ENCODE measurements at places on chromosomes 13 and 19.
A peak's percentile ranks its signal among the peaks of the same experiment; 100 is the strongest.

DNA sequence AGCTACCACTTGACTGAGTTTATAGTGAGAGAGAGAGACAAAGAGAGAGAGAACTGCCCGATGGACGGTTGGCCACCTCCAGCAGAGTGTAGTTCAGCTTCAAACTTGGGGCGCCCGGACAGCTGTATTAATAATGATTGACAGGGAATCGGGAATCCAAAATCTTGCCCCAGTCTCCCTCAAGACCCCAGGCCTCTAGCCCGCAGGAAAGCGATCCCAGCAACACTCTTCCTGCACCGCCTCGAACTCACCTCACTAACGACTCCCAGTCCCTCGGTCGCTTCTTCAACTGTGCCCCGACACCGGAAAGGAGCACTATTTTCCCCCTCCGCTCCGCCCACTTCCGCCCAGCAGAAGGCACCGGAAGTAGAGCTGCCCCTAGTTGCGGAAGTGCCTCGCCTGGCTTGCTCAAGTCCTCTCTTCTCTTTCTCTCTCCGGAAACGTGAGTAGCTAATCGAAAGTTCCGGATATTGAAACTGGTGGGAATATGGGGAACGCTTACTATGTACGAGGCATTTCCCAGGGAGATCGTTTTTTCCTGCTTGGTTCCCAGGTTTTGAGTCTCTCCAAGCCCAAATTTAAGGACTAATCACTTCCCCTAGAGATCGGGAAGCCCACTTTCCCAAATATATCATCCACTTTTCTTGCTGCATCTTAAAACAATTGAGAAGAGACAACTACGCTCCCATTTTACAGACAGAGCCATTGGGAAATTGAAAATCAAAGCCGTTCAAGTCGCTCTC lies at the start of gene NOSIP:
NOSIP (minus strand) TSS at position 293 of the 743 bp plus-strand sequence. CDS start 19,865 bp downstream, outside the sequence.
- peak; percentile 94 for DNase-seq

DNA sequence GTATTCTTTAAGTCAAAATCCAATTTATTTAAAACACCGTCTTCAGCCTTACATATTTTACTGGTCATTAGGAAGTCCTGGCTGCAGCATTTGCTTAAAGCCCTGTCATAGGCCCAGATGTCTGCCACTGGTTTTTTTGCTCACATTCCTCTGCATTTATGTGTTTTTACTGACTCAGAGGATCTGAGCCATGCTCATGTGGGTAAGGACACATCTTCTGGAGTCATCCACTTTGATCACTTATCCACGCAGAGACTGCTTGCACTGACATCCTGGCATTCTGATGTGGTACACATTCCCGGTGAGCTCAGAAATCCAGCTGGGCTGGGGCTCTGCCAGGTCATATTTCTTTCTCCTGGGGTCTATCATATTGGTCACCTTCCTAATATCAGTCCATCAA lies 531.7 kb upstream of the ARGLU1 start:
- no peak for DNase-seq

GRCh38 chr13:72677431-72677830 lies 50.0 kb downstream of the MZT1 start:
- DNase-seq = no peak

DNA sequence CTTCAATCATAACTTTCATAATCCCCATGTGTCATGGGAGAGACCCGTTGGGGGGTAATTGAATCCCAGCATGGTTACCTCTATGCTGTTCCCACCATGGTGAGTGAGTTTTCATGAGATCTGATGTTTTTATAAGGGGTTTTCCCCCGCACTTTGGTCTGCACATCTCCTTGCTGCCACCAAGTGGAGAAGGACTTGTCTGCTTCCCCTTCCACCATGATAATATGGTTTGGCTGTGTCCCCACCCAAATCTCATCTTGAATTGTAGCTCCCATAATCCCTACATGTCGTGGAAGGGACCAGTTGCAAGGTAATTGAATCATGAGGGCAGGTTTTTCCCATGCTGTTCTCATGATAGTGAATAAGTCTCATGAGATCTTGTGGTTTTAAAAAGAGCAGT lies 524.9 kb downstream of the SLITRK5 start:
- DNase-seq = no peak

DNA sequence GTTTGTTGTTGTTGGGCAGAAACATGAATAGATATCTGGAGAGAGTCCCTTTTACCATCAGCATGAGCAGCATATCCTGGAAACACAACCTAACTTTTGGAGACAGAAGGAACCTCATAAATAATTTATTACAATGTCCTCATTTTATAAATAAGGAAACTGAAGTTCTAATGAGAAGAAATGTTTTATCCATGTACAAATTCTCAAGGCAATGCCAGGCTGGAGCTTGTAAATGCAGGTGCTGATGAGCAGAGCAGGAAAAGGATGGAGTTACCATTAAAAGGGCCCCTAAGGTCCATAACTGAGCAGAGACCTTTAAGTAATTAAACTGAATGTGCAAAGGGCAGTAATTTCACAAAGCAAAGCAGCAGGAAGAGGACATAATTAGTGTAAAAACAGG lies 17.3 kb downstream of the LCP1 start:
- no peak for DNase-seq

DNA sequence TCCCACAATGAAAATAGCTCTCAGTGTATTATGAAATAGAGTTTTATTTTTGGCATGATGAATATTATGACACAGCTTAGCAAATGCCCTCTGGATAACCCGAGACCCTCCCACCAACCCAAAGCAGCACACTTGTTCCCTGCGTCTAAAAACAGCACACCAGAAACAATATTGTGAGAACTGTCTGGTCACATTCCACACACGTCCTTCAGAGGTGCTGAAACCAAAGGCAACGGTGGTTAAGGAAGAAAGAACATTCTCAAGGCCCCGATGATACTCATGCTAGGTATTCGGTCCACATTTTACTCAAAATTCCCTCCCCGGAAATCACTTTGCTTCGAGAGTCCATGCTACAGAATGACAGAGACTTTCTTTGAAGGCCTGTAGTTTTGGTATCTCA lies 156.7 kb downstream of the SLC7A1 start:
- DNase-seq = no peak

- no peak for DNase-seq
Observed at GRCh38 chr19:1000095-1000494, at the start of gene GRIN3B. Gene GRIN3B (plus strand): TSS chr19:1000419. CDS start chr19:1000438, 19 bp downstream.

DNA sequence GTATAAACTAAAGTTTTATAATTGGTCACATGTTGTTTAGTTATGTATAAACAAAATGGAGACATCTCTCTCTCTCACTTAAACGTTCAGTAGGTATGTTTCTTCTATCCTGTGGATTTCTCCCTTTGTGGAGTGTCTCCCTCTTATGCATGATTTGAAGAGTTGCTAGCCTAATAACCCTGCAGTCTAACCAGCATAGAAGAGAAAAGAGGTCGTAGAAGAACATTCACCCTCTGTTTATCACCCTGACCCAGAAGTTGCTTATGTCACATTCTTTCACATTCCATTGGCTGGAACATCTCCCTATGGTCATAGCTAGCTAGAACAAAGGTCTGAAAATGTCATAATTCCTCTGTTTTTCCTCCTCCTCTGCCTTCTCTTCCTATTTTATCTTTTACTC lies 176.8 kb upstream of the PCDH20 start:
- DNase-seq = no peak

DNA sequence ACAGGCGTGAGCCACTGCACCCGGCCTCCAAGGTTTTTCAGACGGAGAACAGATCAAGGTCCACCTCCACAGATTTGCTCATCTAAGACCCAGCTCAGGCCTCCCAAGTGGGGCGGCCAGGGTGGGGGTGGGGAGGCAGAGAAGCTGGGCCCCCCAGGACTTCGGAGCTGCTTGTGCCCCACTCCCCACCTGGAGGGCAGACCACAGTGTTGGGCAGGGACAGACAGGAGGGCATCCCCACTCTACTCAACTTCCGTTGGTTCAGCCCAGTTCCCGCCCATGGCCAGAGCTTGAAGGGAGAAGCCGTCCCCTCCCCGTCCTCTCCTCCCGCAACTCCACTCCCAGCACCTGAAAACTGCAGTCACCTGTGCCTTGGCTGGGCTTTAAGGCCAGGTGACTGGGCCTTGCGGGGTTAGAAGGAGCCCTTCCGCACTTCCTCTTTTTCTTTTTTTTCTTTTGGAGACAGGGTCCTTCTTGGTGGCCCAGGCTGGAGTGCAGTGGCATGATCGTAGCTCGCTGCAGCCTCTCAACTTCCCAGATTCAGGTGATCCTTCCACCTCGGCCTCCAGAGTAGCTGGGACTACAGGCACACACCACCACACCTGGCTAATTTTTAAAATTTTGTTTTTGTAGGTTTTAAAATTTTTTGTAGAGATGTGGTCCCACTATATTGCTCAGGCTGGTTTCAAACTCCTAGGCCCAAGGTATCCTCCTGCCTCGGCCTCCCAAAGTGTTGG lies 734 bp upstream of the LRRC8E start:
- no peak for DNase-seq

DNA sequence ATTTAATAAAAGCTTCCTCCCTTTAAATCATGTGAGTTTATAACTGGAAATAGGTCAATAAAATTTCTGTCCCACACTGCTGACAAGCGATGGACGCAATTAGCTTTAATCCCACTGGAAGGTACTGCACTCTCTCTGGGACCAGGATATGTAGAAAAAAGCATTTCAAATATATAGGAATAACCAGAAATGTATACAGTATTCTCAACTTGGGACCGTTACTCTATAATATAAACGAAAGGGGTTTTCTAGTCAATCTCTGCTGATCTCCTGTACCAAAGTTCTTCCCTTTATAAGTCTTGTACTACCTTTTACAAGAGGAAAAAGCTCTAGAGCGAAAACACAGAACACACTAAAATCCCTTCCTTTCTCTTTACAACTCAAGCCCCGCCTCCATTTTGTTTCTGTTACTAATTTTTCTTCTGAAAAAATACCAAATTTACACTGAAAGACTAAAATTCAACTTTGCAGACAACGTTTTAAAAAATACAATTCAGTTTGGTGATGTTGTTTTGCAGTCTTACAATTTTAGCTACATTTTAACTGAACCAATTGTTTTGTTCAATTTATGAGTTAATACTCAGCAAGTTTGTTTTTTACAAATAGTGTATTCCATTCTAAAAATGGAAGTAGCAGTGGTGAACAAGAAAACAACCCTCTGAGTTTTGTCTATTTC lies 1.7 kb upstream of the USPL1 start:
- DNase-seq = peak; percentile 51

- peak; percentile 69 for DNase-seq
Observed at GRCh38 chr19:50203281-50204080, at the start of gene MYH14. Gene MYH14 (plus strand): TSS chr19:50203622. CDS start chr19:50210366, 6,744 bp downstream.

DNA sequence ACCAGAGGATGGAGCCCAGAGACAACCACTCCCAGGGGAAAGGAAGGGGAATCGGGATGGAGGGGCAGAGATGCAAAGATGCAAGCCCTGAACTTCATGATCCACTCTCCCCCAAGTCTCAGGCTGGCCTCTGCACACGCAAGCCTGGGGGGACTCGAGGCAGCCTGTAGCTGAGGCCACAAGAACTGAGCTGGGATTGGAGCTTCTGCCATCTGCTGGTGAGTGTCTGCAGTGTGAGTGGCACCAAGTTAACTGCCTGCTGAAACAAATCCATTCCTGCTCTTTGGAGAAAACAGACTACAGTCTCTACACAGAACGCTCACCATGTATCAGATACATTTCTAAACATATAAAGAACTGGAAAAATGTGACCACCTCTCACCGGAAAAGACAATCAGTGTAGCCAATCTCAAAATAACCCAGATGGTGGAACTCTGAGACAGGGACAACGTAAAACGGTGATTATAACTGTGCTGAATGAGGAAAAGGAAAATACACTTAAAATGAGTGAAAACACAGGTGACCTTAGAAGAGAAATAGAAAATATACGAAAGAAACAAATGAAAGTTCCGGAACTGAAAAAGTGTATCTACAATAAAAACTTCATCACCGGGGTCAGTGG lies 62.1 kb downstream of the KLF2 start:
- DNase-seq = no peak

GRCh38 chr13:49641801-49642291 lies 13.5 kb downstream of the ARL11 start:
- DNase-seq = no peak

- DNase-seq = no peak
Observed at GRCh38 chr13:77415253-77416071, 88.6 kb upstream of the MYCBP2 start.

DNA sequence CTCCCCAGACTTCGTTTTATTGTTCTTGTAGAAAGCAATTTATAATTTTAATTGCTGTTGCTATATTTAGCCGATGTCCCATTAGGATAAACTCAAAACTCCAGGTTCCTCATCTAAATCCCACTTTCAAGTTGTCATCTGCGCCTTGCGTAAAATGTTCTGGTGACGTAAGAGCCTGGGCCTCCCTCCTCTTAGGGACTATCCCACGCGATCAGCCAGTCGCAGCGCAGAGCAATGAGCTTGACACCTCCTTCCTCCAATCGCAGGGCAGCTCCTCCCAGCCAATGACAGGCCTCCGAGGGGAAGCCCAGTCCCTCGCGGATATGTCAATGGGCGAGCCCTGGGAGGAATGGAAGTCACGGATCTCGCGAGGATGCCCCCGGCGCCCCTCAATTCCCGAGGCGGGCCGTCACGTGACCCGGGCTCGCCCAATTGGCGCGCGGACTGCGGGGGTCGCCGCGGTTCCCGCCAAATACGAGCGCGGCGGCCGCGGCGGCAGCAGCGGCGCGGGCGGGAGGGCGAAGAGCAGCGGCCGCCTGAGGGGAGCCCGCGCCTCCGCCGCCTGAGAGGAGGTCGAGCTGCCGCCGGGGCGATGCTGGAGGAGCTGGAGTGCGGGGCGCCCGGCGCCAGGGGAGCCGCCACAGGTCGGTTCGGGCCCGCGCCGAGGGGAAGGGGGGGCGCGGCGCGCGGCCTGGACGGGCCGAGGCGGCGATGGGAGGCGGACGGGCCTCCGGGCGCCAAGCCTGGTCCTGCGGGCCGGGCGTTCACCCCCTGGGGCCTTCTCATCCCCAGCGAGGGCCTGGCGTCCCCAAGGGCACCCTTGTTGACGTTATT lies at the start of gene CHAF1A:
CHAF1A (plus strand) TSS at position 470 of the 834 bp plus-strand sequence; CDS start at position 593, 123 bp downstream.
- DNase-seq = peak; percentile 98

GRCh38 chr13:46327246-46327645 lies 59.8 kb downstream of the RUBCNL start:
- no peak for DNase-seq

DNA sequence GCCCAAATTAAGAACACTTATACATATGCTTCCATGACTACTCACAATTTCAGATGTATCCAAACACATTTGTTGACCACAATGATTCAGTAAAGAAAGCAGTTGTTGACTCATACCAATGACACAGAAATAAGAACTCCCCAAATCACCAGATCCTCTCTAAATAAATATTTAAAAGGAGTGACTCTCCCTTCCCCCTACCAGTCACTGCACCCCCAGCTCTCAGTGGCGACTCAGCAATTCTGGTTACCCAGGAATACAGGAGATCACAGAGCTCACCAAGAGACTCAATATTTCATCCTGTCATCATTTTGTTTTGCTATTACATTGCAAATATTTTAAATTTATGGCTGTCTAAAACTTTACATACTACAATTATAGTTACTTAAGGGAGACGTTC lies 131.5 kb downstream of the RGCC start:
- no peak for DNase-seq
